ENCODE measurements at places on chromosomes 6 and 20.

DNA sequence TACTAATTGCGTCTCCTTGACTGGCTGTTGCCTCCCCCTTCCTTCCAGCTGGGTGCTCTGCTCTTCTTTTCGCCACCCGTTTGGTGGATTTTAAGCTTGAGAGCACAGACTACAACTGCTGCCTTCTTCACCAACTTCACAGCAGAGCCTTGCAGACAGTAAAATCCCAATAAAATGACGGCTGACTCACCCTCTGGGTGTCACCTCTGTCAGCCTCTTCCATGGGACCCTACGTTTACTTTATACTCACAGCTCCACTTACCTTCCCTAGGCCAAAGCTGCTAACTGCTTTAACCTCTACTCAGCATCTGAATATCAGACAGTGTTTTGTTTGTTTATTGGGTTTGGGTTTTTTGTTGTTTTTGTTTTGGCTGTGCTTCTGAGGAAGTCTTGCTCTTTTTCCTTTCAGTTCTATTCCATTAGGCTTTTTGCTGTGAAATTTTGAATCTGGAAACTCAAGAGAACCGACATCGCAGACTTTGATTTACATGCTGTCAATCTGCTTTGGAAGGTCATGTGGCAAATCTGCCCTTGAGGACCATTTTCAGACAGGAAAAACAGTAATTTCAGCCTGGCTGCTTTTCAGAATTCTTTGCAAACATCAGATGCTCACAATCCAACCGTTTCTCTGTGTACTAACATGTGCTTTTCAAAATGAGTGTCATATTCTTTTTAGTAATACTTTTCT lies 2.4 kb downstream of the AGPAT4 start:
- DNase-seq, result no peak

- DNase-seq, result no peak
Measured at GRCh38 chr6:160412993-160413392, 64.8 kb downstream of the SLC22A3 start.

DNA sequence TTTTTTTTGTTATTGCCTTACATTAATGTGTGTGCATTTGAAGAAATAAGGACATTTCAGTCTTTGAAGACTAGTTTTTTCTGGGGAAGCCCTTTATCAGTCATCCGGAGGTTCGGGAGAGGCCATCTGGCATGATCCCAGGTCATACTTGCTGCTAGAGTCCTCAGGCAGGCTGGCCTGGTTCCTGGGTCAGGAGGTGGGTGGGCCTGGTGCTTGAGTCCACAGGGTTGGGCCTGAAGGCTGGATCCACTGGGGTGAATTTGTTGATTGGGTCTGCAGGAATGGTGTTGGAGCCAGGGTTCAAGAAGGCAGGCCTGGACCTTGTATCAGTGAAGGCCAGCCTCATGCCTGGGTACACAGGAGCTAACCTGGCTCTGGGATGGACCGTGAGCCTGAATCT lies 15.8 kb upstream of the WFDC9 start:
- DNase-seq, result no peak

- no peak for DNase-seq
Measured at GRCh38 chr6:28541996-28542395, 16.3 kb downstream of the GPX5 start.

DNA sequence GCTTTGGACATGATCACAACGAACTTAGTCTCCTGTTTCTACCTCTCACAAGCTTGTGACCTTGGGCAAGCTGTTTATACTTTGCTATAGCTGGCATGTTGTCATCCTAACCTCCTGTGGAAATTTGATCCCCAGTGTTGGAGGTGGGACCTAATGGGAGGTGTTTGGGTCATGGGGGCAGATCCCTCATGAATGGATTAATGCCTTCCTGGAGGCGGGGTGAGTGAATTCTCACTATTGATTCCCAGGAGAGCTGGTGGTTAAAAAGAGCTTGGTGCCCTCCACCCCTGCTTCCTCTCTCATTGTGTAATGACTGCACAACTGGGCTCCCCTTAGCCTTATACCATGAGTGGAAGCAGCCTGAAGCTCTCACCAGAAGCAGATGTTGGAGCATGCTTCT lies 228.9 kb downstream of the HIVEP2 start:
- DNase-seq, result no peak

DNA sequence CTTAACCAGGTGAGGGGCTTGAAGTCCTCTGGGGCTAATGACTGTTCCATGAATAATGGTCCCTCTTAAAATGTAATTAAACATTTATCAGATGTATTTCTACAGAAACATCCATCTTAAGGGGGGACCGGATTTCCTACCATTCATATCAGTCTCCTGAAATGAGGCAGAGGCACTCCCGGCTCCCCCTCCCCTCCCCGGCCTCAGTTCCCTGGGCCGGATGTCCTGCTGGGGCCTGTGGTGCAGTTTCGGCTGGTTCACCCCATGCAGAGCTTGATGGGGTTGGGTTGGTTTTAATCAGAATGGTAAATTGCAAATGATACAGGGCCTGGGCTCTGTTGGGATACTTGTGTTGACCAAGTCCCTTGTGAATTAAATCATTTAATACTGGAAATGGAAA lies 349.4 kb downstream of the PREX1 start:
- no peak for DNase-seq

DNA sequence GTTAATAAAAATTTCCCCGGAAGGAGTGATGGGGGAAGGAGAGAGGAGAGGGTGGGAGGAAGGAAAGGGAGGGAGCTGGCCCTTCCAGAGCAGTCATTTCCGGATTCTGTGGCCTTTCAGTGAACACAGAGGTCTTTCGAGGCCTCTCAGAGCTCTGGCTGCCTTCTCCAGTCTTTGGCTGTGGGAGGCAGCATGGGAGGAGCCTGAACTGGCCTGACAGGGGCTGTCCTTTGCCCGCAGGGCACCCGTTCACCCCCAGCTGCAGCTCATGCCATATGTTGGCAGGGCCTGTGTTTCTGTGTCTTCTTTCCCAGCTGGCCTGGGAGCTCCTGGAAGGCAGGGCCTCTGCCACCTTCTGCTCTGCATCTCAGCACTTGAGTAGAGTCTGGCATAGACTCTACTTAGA lies 95.5 kb downstream of the PPP1R14C start:
- DNase-seq, result no peak

GRCh38 chr6:48747040-48747439 lies 636.0 kb upstream of the PTCHD4 start:
- DNase-seq, result peak; percentile 43

DNA sequence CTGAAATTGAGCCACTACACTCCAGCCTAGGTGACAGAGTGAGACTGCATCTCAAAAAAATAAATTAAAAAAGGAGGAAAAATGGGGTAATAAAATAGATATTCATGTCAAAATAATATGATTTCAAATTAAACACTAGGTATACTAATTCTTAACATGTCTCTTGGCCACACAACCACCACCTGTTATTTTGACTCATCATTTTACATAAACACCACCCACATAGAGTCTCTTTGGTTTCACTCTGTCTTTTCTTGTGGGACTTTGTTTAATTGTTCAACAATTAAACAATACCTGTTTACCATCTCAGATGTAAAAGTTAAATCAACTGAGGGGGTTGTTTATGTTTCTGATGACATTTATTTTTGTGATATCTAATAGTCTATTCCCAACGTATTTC lies 476.8 kb upstream of the ADGRB3 start:
- DNase-seq, result no peak

GRCh38 chr6:161445021-161445799 lies 171.3 kb upstream of the AGPAT4 start:
- DNase-seq, result no peak

- no peak for DNase-seq
Measured at GRCh38 chr6:146693342-146693741, 94.6 kb downstream of the ADGB start.

Measured in OCI-M1 (cell line).